Stimulated activated CD4-positive, alpha-beta T cell treated with anti-CD3 and anti-CD28 coated beads, Interleukin-1b, Interleukin-23, amount 100 ng/mL, for 1 hour (primary cell): ENCODE measurements at places on chromosomes 12 and 14.

DNA sequence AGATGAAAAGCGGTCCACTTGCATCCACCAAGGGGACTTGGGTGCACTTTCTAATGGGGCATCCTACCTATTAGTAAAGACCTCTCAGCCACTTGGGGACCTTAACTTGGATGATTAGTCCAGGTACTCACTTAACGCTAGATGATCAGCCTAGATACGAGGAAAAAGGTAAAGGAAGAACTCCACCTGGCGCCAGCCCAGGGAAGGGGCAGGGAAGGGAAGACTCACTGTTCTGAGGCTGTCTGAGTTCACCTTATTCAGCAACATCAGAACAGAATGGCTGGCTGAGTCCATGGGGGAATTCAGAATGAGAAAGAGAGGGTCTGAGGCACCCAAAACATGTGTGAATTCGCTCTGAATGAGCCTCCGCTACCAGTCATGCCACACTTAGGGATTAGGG is 7.1 kb downstream of the IL22 start:
- DNase-seq, result no peak

- DNase-seq, result no peak
Observed at GRCh38 chr14:75904311-75904710, 77.5 kb downstream of the TGFB3 start.

GRCh38 chr12:48651681-48652080 is 30.4 kb downstream of the KANSL2 start:
- no peak for DNase-seq

DNA sequence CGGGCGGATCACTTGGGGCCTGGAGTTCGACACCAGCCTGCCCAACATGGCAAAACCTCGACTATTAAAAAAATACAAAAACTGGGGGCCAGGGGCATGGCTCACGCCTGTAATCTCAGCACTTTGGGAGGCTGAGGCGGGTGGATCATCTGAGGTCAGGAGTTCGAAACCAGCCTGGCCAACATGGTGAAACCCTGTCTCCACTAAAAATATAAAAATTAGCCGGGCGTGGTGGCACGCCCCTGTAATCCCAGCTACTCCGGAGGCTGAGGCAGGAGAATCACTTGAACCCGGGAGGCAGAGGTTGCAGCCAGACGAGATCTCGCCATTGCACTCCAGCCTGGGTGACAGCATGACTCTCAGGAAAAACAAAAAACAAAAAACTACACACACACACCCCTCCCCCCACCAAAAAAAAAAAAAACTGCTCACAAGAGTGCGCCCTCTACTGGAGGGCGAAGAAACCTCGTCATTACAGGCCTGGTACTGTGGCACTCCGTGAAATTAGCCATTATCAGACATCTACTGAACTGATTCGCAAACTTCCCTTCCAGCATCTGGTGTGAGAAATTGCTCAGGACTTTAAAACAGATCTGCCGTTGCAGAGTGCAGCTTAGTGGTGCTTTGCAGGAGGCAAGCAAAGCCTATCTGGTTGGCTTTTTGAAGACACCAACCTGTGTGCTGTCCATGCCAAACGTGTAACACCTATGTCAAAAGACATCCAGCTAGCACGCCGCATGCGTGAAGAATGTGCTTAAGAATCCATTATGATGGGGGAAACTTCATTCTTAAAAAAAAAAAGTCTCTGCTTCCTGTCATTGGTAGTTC is 7.7 kb downstream of the PPP1R3E start:
- DNase-seq, result no peak

GRCh38 chr14:79279645-79280597 is 931.4 kb downstream of the DIO2 start:
- no peak for DNase-seq

DNA sequence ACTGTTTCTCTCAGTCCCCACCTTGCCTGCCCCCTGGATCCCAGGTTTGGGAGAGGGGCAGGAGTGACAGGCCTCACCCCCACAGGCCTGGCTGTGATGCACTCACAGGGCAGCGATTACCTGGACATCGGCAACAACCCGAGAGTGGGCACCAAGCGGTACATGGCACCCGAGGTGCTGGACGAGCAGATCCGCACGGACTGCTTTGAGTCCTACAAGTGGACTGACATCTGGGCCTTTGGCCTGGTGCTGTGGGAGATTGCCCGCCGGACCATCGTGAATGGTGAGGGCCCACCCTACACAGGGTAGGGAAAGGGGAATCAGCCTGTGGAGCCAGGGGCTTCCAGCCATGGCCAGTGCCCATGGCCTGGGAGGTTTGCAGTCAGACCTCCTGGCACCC is 8.6 kb downstream of the ACVRL1 start:
- DNase-seq, result no peak

DNA sequence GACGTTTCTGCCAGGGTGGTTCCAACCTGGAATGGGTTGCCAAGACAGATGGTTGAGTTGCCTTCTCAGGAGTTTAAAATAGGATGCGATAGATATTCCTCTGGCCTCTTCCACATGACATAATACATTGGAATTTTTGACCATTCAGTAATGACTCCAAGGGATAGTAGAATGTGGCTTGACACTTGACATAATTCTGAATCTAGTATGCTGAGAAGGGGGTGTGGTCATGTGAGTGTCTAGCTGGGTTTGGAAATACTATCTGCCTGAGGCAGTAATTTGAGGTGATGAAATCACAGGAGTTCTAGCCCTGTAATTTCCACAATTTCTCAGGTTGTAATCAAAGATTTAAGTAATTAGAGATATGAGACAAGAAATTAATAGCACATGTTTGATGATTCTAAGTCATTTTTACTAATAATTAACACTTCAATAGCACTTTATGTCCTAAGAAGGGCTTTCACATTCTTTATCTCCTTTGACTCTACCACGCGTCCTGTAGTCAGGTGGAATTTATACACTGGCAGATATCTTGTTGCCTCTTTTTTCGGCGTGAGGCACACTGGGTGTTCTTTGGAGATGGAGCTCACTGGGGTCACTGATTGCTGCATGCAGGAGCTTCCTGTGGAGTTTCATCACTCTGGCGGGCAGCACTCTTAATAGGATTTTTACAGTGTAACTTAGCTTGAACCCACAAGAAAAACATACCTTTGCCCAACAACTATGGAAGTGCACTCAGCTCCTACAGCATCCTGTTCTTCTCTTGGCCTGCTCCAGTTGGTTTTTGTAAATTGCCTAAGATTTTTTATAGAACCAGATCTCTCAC is 3.2 kb upstream of the AMIGO2 start:
- DNase-seq, result no peak

GRCh38 chr14:91063119-91063518 is 2.7 kb upstream of the RPS6KA5 start:
- DNase-seq, result no peak

GRCh38 chr14:26412421-26412820 is 185.4 kb downstream of the NOVA1 start:
- no peak for DNase-seq
